Activated naive CD4-positive, alpha-beta T cell (primary cell): ENCODE measurements at places on chromosomes 3 and 15.
A peak's percentile ranks its signal among the peaks of the same experiment; 100 is the strongest.

DNA sequence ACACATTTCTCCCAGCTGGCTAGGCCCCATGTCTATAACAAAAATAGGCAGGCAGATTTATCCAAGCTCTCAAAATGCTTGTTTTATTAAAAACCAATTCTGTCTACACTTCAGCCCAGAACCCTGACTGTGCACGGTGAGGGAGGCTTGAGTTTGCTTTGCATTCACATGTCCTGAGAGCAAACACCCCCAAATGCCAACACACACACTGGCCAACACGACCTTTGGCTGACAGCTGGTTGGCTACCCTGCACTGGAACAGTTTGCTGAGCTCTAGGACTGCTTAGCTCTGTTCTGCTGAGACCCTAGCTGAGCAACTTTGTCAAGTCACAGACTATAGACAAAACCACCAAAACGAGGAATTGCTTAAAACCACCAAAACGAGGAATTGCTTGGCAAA is 3.6 kb downstream of the STIMATE start:
- DNase-seq: no peak

- DNase-seq: no peak
These were observed 22.9 kb downstream of the RAB8B start for GRCh38 chr15:63212050-63213004.

DNA sequence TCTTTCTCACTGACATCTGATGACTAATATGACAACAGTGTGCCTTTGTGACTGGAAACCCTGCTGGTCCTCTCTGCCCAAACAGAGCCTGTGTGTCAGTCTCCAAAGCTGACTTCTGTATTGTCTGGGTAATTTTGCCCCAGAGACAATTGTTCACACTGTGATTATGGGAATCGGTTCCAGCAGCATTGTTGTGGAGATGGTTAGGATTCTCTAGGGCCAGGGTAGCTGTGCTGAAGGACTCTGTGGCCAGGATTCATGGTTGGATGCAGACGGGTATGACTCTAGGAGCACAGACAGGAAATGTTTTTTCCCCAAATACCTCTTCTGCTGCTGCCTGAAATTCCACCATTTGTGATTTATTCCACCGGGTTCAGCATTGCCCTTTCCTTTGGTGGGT is 57.5 kb upstream of the ITGA11 start:
- no peak for DNase-seq

- DNase-seq: no peak
These were observed 366.7 kb downstream of the SHQ1 start for GRCh38 chr3:72481542-72481941.

GRCh38 chr3:18772699-18773305 is 347.7 kb upstream of the SATB1 start:
- no peak for DNase-seq

DNA sequence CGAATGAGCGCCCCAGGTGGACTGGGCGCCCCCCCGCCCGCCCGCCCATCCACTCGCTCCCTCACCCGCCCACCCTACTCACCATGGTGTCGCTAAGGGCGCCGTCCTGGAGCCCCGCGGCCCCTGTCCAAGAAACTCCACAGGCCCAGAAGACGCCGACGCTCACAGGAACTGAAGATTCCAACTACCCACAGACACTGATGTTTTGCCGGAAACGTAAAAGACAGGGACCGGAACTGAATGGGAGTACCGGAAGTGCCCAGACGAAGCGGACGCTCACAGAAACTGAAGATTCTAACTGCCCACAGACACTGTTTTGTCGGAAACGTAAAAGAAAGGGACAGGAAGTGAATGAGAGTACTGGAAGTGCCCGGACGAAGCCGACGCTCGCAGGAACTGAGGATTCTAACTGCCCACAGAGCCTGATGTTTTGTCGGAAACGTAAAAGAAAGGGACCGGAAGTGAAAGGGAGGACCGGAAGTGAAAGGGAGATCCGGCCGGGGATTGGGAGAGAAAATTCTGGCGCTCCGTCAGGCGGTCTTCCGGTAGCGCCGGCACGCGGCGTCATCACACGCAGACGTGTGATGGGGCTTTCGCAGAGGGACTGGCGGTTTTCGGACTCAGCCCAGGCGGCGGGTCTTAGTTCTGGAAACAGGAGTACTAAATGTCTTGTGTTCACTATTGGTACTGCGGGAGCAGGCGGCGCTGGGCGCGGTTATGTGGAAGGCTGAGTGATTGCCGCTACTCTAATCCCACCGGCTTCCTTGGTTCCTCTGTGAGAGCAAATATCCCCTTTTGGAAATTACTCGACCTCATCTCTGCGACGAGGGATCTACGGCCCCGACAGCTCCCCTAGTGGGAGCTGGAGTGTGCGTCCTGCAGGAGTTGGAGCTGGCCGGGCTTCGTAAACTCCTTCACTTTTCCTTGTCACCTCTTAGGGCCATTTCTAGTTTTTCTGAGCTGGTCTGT is at the start of gene ISY1:
ISY1 (minus strand) TSS at position 173 of the 969 bp plus-strand sequence; CDS start at position 85, 88 bp downstream.
- peak; percentile 58 for DNase-seq

- no peak for DNase-seq
These were observed 13.9 kb upstream of the GRM2 start for GRCh38 chr3:51692980-51693395.

GRCh38 chr3:73781541-73781940 is 156.8 kb upstream of the PDZRN3 start:
- no peak for DNase-seq

DNA sequence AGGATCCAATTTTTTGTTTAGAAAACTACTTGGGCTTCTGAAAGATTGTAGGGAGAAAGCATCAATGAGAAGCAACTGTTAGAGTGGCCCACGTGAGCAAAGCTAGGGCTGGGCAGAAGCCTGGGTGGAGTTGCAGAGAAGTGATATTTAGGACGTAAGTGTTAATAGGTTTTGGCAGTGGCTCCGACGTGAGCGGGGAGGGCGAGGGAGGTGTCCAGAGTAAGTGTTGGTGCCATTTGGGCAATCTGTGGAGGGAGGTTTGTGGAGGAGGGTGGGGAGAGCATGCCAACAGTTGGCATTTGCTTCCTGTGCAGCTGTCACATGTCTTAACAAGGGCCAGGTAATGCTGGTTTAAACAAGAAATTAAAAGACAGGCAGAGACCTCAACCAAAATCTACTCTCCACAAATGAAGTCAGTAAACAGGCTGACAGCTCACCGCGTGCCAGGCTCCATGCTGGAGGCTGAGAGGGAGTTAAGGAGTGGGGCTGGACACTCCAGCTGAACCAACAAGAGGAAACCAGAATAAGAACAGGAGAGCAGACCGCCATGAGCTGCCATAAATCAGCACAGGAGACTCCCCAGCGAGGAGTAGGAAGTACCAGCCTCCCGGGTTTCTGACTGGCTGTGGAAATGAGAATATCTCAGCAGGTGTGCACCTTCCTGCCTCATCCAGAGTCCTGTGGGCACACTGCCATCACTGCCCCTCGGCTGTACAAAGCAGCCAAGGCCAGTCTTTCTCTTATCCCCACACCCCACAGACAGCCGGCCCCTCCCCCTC is 232.6 kb downstream of the ABHD5 start:
- no peak for DNase-seq

GRCh38 chr3:187066228-187066995 is 72.9 kb downstream of the RPL39L start:
- DNase-seq: no peak

DNA sequence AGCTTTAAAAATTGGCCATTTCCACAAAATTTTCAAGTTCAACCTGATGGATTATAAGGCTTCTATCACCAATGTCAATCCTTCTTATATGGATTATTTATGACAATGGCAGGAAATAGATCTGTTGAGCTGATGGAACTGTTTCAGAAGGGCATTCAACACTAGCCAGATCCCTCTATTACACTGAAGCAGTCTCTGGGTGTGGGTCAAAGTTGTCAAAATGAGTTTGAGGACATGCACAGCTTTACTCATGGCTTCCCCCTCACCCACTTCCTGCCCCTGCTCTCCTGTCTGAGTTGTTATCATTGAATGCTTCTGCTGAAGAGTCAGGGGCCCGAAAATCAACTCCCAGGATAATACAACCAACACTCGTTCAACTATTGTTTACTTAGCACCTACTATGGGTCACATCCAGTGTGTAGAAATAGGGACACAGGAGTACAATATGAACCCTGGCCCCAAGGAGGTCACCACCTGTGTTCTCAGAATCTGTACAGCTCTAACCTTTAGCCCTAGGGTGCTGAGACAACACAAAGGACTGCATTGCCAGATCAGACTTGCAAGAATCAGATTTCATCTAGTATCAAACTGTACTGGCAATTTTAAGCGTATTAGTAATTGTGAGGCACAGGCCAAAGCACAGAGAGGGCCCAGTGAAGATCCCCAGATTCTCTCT is 41.7 kb upstream of the FAM3D start:
- no peak for DNase-seq

- DNase-seq: no peak
These were observed 104.9 kb upstream of the AGBL1 start for GRCh38 chr15:85974742-85975141.

- DNase-seq: no peak
These were observed 34.9 kb downstream of the RNU5B-1 start for GRCh38 chr15:65339416-65339815.

GRCh38 chr3:194736277-194736895 is 50.7 kb downstream of the FAM43A start:
- no peak for DNase-seq

DNA sequence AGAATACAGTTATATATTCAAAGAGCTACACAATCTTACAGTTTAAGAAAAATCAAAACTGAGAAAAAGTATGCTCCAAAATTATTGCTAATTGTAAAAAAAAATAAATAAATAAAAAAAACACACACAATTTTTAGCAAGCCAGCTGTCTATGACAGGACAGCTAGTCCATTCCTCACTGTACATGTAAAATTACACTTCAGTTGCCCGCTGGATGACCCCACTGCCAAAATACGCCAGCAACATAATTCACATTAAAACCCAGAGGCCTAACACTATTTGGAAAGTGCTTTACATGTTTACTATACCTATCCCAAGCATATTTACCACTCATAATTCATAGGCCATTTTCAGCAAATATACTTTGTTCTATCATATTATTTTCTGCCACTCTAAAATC is 5.8 kb downstream of the MYO9A start:
- DNase-seq: no peak

- no peak for DNase-seq
These were observed 152.0 kb upstream of the PEX5L start for GRCh38 chr3:180188512-180189309.

- DNase-seq: no peak
These were observed 50.5 kb upstream of the FGD5 start for GRCh38 chr3:14768182-14768790.

DNA sequence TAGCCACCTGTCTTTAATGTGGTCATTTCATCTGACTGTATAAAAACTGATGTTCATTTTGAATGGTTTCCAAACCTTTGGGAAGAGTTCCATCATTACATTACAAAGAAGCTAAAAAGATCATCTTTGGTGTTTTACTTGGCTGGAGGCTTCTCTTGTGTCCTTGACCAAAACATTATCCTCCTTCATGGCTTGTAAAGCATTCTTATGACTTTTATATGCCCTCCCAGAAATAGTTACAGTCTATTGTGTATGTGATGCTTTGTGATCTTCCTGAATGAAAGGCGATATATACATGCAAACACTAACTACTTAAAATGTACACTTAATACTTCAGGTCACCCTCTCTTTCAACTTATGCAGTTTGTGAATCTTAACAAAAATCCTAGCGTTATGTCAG is 525.6 kb downstream of the MECOM start:
- DNase-seq: no peak

DNA sequence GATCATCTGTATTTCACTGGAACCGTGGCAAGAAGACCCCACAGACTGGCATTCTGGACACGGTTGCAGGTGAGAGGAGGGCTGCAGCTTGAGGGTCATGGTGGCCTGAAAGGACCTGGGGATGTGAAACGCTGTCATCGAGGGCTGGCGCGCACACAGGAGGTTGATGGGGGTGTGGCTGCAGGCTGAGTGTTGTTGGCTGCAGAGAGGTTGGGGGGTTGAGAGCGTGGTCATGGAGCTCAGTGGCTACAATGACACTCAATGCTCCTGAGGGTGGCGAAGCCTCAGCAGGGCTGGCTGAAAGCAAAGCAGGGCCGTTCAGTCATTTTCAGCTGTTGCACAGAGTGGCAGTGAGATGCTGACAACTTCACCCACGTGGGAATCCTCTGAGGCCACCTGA is 21.0 kb downstream of the CPN2 start:
- no peak for DNase-seq

DNA sequence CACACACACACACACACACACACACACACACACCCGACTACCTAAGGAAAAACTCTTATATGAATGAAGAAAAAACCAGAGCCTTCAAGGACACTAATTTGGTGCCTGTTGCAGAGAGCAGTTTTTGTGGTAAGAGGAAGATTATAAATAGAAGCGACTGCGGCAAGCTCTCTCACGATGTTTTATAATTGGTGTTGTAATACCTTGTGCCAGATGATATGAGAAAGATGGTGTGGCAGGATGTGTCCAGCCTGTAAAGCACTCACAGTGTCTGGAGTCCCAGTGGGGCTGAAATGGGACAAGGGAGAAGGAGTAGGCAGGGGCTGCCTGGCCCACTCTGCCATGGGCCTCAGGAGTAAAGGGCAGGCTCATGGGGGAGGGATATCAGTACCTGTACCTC is 839.9 kb downstream of the AGBL1 start:
- no peak for DNase-seq
